Progenitor cell of endocrine pancreas (in vitro differentiated cells): ENCODE measurements at places on chromosomes 11 and 22. TPM values are rescaled to one million over a fixed set of nuclear protein-coding genes. Genes with fewer than 3 reads are reported as not detected.

SOX10 gene
- 0.95 and 1.3 TPM in 2 replicates for total RNA-seq

TREH gene
- total RNA-seq: not detected in 2 replicates

GRIK4 gene
- 0.13 TPM in 1 of 2 replicates, not detected in the other for total RNA-seq

PTGDR2 gene
- total RNA-seq: 2.0 and 2.2 TPM in 2 replicates

ESAM gene
- 1.4 and 1.6 TPM in 2 replicates for total RNA-seq

IGSF9B gene
- 7.8 and 9.4 TPM in 2 replicates for total RNA-seq

TSKU gene
- total RNA-seq: 27.1 and 29.8 TPM in 2 replicates

MMP7 gene
- total RNA-seq: not detected in 2 replicates

MS4A6A gene
- total RNA-seq: not detected in 2 replicates

OR51D1 gene
- total RNA-seq: not detected in 2 replicates

THRSP gene
- total RNA-seq: not detected in 2 replicates

RAPSN gene
- 0.42 and 0.81 TPM in 2 replicates for total RNA-seq

PRG3 gene
- total RNA-seq: not detected in 2 replicates

- DNase-seq: no peak
Measured at GRCh38 chr11:46386005-46386578, 4.6 kb downstream of the MDK start.

GRCh38 chr11:47856186-47856585, 8.0 kb upstream of the NUP160 start:
- no peak for DNase-seq

DNA sequence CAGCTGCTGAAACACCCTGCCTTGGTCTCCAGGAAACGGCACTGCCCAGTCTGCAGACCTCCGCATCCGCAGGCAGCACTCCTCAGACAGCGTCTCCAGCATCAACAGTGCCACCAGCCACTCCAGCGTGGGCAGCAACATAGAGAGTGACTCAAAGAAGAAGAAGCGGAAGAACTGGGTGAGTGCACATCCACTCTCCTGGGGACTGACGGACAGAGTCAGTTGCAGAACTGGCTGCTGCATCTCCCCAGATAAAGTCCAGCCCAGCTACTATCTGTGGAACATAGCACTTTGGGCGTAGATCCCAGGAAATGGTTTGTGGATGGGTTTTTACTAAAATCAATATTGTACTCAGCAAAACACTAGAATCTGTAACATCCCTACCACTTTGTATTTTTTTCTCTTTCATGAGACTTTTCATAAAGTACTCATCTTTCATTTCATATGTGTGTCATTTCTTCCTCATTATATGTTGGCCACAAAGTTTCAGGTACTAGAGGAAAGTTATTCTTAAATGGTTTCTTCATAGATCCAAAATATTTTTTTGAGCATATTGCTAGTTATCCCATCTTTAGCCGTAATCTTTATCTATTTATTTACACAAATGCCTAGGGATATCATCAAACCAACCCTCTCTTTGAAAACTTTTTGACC, 80.1 kb downstream of the DBX1 start:
- DNase-seq: no peak

DNA sequence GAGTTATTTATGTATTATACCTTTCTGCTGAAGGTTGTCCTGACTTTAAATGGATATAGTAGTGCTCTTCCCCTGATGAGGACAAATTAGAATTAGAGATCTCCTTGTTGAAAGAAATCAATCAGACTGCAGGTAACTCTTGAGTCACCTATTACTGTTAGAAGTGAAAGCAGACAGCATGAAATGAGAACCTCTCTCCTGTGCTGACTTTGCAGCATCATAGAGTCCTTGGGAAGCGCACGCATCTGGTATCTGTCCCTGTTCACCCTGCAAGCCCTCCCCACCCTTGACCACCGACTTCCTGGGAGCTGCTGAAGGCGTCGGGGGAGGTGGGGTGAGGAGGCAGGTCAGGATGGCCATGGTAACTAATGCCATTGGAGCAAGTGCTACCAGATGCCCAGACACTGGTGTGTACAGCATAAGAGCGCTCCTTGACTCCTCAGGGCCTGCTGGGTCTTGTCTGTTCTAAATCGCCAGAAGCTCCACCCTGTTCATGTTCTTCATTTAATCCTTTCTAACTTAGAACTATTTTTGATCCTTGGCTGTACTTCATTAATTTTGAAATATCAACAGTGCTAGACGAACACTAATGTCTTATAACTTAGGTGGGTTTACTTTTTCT, 143.9 kb downstream of the WNT7B start:
- no peak for DNase-seq

DNA sequence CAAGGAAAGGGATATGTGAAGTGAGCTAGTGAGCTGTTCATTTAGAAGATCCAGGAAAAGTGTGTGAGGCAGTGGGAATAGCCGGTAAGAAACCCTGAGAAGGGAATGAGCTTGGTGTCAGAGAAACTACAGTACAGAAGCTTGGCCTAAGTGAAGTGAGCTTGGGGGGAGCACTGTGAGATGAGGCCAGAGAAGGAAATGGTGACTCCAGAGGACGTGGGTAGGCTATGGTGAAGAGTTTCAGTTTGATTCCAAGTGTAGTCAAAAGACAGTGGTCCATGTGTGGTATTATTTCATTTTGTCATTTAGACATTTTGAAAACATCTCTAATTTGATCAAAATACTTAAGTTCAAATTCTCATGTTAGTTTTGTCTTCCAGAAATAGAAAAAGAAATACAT, 77.2 kb downstream of the GRK3 start:
- no peak for DNase-seq

DNA sequence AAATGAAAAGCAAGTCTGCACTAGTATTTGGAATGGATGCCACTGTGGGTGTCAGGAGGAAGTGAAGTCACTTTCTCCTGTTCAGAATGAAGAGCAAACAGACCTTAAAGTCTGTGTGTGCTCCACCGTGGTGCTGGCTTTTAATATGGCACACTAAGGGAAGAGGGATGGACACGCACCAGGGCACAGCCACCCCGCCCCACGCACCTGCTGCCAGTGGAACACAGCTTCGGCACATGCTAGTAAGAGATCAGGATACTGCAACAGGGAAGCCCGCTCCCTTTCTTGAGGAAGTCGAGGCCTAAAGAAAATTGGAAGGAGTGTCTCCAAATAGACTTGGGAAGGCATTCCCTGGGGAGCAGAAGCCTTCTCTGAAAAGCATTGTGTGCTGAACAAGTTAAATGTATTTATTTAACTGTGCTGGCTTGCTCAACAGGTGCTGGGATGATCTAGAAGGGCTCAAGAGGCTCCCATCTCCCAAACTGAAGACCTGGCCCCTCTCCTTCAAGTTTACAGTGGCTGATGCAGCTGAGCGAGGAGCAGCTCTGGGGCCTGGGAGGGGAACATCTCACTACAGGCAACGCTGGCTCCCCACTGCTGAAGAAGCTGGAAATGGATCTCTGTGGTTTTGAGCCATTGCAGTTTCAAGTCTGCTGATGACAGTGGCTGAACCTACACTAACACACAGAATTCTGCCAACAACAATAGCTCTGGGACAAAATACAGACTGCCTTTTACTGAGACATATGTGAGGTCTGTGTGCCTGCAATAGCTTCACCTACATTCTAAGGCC, 504.6 kb upstream of the B3GAT1 start:
- no peak for DNase-seq

DNA sequence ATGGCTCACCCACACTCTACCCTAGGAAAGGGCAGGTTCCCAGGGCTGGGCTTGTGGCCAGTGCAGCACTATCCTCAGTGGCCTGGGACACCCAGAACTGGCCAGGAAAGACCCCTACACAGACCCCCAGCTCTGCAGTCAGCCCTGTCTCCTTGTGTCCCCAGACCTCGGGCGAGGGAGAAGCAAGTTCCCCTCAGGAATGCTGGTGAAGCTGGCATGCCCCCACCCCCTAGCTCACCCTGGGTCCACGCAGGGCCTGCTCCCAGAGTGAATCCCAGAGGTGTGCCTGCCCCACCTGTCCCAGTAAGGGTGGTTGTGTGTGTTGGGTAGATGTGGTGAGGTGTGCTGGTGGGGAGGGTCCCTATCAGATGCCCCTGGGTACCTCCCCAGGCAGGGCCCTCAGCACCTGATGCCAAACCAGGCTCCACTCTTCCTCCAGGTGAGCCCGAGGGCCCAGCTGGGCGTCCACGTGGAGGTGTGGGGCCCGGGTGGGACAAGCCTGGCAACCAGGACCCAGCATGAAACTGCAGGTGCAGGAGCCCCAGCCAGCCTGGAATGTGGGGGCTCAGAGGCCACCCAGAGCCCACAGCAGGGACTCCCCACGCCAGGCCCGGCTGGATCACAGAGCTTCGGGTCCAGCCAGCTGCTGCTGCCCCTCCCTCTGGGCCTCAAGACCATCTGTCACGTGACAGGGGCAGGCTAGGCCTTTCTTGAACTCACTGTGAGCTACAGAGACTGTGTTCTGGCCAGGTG, 48.4 kb upstream of the KCNQ1OT1 start:
- DNase-seq: no peak

DNA sequence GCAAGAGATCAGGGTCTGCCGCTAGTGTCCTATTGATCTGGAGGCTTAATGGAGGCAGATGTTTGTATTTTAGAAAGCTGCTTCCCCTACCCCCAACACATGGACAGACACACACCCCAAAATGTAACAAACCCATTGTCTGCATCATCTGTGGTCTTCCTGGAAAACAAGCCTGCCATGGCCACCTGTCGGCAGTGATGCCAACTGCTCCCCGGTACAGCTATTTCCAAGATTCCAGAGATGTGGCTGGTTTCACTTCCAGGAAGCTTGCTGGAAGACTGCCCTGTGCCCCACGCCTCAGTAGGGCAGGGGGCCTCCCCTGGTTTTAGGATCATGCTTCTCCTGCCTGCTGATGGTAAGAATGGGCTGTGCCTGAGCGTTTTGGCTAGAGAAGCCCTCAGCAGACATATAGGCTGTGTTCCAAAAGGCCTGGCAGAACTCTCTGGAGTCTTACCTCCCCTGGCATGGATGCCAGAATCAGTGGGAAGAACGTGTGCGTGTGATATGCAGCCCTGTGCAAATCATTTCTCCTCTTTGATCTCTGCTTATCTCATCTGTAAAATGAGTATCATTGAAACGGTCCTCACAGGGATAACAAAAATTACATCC, 108.6 kb downstream of the FBXO7 start:
- DNase-seq: no peak

- no peak for DNase-seq
Measured at GRCh38 chr11:125297346-125297915, 132.9 kb downstream of the PKNOX2 start.

DNA sequence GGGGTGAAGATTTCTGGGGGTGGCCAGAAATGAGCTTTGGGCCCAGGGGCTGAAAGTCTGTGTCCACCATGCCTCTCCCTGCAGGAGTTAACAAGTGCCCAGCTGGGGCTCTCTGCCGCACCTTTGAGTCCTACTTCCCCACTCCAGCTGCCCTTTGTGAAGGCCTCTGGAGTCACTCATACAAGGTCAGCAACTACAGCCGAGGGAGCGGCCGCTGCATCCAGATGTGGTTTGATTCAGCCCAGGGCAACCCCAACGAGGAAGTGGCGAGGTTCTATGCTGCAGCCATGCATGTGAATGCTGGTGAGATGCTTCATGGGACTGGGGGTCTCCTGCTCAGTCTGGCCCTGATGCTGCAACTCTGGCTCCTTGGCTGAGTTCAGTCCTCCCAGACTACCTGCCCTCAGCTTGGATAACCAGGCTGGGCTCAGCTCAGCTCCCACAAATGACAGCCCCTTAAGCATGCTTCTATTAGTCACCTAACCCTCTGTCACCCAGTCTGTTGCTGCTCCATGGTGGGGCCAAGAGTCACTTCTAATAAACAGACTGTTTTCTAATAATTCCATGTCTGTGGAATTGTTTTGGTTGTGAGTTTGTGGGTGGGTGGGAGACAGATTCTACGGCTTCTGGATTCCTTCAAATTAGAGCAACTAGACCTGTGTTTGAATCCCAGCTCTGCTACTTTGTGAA, 3.0 kb upstream of the INPPL1 start:
- DNase-seq: no peak

DNA sequence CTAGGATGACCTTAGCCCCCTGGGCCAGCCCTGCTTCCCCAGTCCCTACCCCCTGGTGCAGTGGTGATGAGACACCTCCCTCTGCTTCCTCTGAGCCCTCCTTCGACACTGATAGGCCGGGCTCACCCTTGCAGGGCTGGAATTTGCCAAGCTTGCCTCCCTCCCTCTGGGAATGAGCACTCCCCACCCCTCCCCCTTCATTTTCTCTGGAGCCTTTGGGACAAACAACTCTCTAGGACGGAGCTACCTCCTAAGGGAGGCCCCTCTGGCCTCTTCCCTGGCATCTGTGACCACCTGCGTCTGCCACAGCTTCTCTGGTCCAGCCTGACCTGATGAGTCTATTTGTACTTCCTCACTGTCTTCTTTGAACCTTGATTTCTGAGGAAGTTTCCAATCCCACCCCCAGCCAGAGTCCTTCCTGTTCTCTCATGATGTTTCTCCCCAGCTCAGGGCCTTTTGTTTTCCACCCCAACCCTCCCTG, 53.3 kb upstream of the ADA2 start:
- no peak for DNase-seq

- DNase-seq: no peak
Measured at GRCh38 chr11:86802601-86803051, 2.3 kb downstream of the PRSS23 start.

DNA sequence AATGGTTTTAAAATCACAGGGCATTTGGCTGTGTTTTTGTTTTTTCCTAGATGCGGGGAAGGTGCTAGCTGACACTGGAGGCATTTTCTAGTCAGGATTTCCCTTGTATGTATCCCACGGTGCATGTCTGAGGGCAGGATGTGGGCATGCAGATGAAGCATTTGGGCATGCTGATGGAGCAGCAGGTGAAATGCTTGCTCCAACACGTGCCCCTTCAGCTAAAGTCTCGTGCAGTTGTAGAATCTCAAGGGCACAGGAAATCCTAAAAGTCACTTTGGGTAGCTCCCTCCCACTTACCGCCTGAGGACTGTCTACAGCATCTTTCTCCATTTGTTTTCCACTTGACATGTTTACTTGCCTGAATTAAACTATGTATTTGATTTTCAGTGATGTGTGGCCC, 429.4 kb upstream of the B3GAT1 start:
- DNase-seq: no peak
